Osteocyte (in vitro differentiated cells): ENCODE measurements at places on chromosomes 3 and 15.

DNA sequence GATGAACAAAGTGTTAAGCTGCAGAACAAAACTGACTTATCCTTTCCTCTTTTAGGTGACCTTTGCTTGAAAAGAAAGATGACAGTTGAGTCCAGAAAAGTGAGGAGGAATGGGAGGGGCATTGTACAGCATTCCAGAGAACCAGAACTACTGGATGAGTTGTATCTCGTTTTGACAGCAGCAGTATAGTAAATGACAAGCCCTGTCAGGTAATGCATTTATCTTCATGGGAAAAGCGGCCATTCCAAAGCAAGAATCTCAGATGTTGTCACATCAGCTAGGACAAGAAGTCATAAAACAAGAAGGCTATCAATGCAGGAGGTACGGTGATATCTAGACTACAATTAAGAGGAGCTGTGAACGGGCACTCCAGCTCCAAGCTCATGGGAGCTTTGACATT lies 421.5 kb downstream of the MAGI1 start:
- no peak for DNase-seq

DNA sequence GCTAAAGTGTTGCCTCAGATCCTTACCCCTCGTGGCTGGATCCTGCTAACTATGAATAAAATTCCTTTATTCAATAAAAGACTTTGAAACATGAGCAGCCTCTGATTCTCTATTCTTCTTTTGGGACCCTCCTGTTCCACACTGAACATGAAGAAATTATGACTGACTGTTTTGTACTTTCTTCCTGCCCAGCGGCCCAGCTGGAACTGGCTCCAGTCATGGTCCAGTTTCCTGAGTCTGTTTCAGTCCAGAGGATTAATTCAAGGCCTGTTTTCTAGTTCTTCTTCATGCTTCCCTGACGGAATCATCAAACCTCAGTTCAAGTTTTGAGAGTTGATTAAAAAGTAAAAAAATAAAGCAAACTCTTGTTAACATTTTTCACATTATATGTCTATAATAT lies 52.6 kb upstream of the CP start:
- DNase-seq = no peak

DNA sequence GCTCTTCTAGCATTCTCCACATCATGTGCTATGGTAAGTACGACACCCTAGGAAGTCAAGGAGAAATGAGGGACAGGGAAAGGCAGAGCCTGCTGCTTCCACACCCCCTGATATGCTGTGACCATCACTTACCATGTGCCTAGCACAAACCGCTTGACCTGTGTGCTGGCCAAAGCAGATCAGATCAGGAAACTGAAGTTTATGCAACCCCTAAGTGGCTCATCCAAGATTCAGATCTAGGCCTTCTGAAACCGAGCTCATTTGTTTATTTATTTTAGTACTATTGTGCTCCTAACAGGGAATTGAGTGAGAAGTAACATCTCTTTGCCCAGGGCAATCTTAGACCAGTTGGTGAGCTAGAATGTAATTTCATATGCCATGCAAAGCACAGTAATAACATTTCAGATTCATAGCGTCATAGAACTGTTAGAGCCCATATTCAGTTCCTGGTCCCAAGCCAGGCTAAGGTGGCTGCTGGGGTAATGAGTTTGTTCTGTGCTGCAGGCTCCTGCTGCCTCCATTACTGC lies at the start of gene RTP2:
Gene RTP2 (minus strand): TSS at position 51 of the 527 bp plus-strand sequence. CDS start 429 bp downstream, outside the sequence.
- DNase-seq = no peak

GRCh38 chr3:9422712-9423424 lies 25.5 kb downstream of the SETD5 start:
- peak; percentile 89 for DNase-seq

GRCh38 chr3:187612656-187613055 lies 57.5 kb downstream of the SST start:
- DNase-seq = no peak

- no peak for DNase-seq
Observed at GRCh38 chr15:89679212-89679611, at the start of gene PLIN1. Gene PLIN1 (minus strand): TSS chr15:89679367. CDS start chr15:89677489, 1,878 bp downstream.

GRCh38 chr3:178482981-178483380 lies 53.3 kb upstream of the KCNMB2 start:
- no peak for DNase-seq

DNA sequence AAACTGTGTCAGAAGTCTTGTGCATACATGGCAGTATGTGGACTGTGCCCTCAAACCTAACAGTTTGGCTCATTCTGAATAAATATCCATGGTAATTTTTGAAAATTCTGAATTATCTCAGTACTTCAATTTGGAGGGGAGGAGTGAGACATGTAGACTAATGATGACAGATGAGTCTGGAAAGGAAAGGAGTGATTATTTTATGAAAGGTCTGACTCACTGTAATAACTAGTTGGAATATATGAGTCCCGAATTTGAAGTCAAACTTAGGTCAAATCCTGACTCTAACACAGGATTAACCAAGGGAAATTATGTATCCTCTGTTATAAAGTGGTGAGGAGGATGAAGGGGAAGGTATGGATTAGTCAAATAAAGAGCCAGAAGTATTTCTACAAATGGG lies 38.6 kb downstream of the SUCNR1 start:
- no peak for DNase-seq

GRCh38 chr3:66487465-66487864 lies 13.4 kb downstream of the LRIG1 start:
- no peak for DNase-seq

GRCh38 chr3:175184392-175184791 lies 325.3 kb downstream of the NAALADL2 start:
- DNase-seq = no peak

DNA sequence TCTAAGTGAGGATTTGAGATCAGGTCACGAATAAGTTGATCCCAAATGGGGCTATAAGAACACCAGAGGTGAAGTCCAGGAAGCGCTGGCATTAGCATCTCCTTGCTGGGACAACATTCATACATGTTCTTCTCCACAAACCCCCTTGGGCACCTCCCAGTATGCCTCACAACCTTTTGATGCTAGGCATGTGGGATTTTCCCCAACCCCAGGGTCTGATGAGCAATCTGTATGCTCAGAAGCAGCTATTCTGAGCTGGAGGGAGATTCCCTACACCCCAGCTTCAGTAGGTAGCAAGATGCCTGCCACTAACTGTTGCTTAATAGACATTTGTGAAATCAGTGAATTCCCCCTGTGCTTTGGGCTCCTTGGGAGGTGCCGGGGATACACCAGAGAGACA lies 32.2 kb downstream of the SLC6A11 start:
- no peak for DNase-seq

- no peak for DNase-seq
Observed at GRCh38 chr15:100201376-100202280, 140.1 kb downstream of the ADAMTS17 start.

DNA sequence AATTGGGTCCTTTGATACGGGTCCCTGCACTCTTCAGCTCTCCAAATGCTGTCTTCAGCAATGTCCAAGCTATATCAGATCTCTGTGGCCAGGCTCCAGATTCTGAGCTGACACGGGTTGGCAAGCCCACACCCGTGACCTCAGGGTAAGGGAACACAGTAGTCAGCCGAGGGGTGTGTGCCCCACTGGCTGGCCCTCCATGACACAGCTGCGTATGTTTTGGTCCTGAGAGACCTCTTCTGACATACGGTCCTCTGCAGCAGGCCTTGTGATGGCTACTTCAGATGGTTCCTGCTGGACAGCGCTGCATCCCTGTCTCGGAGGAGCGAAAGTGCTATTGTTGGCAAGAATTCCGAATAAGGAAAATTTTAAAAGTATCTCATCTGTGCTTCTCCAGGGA lies 85.2 kb upstream of the ADAMTS17 start:
- no peak for DNase-seq

DNA sequence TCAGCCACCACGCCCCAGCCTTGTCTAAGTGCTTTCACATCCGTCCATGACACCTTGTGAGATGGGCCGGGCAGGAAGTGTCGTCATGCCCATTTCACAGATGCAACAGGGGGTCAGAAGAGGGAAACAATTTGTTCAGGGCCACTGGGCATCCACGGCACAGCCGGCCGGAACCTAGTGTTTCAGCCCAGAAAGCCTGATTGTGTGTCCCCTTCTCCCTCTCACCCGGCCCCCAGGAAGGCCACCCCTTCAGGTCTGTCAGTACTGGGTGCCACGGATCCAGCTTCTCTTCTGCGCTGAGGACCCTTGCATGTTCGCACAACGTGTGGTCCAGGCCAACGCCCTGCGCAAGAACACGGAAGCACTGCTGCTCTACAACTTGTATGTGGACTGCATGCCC lies 15.8 kb downstream of the DNAH1 start:
- DNase-seq = no peak

DNA sequence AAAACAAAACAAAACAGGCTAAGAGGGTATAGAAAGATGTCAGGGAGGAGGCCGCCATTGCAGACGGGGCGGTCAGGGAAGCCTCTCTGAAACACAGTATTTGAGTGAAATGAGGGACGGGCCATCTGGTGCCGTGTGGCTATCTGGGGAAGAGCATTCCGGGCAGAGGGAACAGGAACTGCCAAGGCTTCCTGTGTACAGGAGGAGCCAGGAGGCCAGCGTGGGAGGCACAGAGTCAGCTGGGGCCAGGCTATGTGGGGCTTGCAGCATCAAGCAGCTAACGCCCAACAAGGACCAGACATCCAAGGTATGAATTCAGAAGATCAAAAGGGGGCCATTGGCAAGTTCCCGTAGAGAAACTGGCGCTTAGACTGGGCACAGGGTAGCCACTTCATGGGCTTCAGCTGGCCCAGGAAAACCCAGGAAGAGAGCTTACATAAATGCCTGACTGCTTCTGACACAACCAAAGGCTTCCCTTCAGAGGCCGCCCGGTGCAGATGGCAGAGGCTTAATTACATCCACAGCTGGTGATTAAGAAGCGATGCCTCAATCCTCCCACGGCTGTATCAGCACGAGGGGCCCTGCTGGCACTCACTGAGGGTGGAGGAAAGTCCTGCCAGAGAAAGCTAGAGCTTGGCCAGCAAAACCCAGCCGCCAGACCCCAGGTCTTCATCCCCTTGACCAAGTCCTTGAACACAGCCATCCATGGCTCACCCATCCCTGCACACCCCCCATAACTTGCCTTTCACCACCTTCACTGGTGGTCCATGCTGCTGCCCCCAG lies 144.9 kb downstream of the MEGF11 start:
- no peak for DNase-seq

DNA sequence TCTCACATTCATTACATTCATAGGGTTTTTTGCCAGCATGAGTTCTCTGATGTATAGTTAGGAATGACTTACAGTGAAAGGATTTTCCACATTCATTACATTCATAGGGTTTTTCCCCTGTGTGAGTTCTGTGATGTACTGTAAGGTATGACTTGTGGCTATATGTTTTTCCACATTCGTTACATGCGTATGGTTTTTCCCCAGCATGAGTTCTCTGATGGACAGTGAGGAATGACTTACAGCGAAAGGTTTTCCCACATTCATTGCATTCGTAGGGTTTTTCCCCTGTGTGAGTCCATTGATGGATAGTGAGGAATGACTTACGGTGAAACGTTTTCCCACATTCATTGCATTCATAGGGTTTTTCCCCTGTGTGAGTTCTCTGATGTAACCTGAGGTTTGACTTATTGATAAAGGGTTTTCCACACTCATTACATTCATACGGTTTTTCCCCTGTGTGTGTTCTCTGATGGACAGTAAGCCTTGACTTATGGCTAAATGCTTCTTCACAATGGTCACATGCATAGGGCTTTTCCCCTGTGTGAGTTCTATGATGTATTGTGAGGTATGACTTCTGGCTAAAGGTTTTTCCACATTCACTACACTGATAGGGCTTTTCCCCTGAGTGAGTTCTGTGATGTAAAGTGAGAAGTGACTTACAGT lies 47.4 kb downstream of the ZNF717 start:
- DNase-seq = no peak

GRCh38 chr3:120645083-120645845 lies 36.8 kb downstream of the HGD start:
- DNase-seq = no peak

- DNase-seq = no peak
Observed at GRCh38 chr15:72908713-72909112, 125.2 kb upstream of the ADPGK start.

DNA sequence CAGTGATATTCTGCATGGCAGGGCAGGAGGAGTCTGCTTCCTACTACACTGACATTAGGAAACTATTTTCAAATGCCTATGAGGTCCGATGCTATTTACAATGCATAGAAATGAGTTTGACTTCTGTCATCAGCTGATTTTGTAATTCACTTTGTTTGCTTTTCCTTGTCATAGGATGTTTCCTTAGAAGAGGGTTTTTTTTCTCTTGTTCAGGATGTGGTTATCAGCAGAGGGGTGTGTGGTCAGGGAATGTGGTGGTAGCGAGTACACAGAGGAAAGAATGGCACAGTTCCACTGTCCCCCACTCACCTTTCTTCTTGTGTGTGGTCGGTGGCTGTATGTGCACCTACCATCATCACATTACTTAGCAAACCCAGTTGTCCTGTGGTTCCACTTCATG lies 231.5 kb downstream of the LRTM1 start:
- DNase-seq = no peak

DNA sequence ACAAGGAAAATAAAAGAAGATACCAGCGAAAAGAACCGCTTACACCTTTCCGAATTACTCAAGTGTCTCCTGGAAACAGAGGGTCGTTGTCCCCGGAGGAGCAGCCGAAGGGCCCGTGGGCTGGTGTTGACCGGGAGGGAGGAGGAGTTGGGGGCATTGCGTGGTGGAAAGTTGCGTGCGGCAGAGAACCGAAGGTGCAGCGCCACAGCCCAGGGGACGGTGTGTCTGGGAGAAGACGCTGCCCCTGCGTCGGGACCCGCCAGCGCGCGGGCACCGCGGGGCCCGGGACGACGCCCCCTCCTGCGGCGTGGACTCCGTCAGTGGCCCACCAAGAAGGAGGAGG lies 325 bp downstream of the ALCAM start:
- DNase-seq = no peak

DNA sequence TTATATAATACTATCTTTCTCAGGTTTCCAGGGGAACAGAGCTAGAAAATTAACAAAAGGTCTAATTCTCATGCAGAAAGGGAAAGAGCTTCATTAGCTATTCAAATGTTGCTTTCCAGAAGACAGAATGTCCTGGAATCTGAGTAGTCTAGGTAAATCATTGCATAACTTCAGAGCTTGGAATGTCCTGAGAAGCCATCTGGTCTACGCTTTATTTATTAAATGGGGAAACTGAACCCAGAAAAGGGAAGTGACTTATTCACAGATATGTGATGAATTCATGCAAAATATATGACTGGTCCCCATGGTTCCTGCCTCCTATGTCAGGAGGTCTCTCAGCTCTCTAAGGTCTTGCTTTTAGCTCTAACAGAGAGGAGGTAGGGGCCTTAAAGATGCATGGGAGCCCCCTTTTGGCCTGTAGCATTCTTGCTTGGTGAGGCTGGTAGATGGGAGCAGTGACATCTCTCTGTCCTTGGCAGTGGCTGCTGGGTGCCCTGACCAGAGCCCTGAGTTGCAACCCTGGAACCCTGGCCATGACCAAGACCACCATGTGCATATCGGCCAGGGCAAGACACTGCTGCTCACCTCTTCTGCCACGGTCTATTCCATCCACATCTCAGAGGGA lies 99.2 kb downstream of the CEMIP start:
- DNase-seq = no peak

GRCh38 chr3:130901463-130902204 lies 7.8 kb downstream of the ATP2C1 start:
- no peak for DNase-seq

- no peak for DNase-seq
Observed at GRCh38 chr3:167728632-167729323, 5.9 kb downstream of the PDCD10 start.

- no peak for DNase-seq
Observed at GRCh38 chr3:31853580-31853979, 127.5 kb downstream of the OSBPL10 start.

- DNase-seq = no peak
Observed at GRCh38 chr15:76799760-76800159, 105.4 kb downstream of the SCAPER start.
